Sigmoid colon (tissue), 7 donors: ENCODE measurements at places on chromosomes 13 and 19. TPM values are rescaled to one million over a fixed set of nuclear protein-coding genes. Genes with fewer than 3 reads are reported as not detected.

Gene PCDH17
- total RNA-seq: 5.0 TPM

Gene SMARCA4
- total RNA-seq: 29.6 TPM

Gene ZNF98
- total RNA-seq: 10.0 TPM

Gene S1PR5
- not detected for total RNA-seq

Gene SIGLEC12
- not detected for total RNA-seq

Gene CEACAM20
- total RNA-seq: 0.36 TPM

GRCh38 chr13:45496942-45497341 is 32.2 kb downstream of the COG3 start:
- DNase-seq: no peak

DNA sequence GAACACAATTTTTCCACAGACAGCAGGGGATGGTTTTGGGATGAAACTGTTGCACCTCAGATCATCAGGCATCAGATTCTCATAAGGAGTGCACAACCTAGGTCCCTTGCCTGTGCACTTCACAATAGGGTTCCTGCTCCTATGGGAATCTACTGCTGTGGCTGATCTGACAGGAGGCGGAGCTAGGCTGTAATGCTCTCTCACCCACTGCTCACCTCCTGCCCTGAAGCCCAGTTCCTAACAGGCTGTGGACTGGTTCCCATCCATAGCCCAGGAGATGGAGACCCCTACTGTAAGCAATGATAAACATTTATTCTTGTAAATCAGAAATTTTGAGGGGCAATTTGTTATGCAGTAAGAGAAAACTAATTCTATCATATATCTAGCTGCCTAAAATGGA is 1234.7 kb downstream of the SLITRK1 start:
- no peak for DNase-seq

GRCh38 chr13:103238441-103238840 is 172.2 kb upstream of the SLC10A2 start:
- DNase-seq: no peak

GRCh38 chr13:99027661-99028425 is 50.0 kb upstream of the DOCK9 start:
- no peak for DNase-seq

DNA sequence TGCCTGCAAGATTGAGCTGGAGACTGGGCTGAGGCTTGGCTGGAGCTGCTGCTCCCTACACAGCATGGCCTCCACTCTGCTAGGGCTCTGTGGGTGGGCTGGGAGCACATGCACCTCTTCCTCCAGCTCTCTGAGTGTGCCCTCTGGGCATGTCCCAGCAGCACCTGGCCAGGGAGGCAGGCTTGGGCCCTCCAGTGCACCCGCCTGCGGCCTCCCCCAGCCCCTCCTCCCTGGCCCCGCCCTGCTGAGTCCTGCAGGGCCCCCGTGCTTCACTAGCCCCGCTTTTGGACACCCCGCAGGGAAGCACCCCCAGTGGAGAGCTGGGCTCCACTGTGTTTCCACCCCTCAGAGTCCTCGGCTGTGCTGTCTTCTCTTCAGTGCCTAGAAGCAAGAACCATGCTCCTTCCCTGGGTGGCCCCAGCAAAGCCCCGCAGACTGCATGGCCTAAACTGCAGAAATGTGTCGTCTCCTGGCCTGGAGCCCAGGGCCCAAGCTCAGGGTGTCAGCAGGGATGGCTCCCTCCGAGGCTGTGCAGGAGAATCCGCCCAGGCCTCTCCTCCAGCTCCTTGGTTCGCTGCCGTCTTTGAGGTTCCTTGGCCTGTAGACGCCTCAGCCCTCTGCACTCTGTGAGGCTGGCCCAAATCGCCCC is 5.0 kb upstream of the TEX29 start:
- no peak for DNase-seq

GRCh38 chr13:112969692-112970338 is 801 bp downstream of the MCF2L start:
- peak; percentile 17 for DNase-seq

DNA sequence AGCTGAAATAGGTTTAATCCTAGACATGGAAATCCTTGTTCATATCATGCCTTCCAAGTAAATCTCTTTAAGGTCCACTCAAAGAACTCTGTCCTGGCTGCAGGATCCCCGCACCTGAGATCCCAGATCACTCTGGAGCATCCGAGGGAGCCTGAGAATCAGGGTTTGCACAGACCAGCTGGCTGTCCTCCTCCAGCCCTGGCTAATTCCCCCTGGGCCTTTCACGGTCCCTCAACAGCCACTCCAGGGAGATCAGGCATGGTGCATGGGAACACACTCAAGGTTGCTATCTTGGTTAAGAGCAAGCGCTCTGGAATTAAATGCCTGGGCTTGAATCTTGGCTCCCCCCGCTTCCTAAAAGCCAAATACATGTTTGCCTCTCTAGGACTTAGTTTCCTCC is 130.8 kb downstream of the IRS2 start:
- no peak for DNase-seq

- DNase-seq: no peak
These were observed 98.7 kb downstream of the STARD13 start for GRCh38 chr13:33186861-33187291.

DNA sequence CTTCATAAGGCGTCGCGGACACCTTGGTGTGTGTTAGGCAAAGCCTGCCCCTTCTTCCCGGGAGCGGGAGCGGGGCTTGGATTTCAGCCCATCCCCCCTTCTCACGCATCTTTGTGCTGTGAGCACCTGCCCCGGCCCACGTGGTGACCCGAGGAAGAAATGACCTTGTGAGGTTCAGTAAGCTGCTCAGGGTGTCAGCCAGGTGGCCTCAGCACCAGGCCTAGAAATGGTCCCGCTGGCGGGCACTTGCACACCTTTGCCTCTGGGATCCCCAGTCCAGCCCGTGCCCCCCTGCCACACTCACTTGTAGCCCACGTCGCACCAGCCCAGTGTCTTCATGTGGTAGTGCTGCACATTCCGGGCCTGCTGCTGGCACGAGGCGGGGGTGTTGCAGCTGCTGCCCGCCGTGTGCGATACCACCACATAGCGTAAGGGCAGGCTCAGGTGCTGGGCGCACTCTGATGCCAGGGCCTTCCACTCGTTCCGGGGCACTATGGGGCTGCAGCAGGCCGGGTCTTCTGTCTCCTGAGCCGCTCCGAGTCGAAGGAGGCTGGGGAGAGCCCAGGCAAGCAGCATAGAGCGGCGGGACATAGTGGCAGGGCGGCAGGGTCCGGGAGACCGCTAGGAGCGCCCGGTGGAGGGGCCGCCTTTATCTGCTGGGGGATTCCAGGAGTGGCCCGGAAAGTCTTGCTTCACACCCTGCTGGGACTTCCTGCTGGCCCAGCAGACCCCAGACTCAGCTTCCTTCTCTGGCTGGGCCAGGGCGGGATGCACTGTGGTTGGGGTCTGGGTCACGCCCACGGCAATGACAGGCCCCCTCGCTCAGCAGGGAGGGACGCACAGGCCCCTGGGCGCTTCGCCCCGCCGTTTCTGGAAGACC is at the start of gene PGLYRP1:
Gene PGLYRP1 (minus strand): TSS at position 623 of the 880 bp plus-strand sequence. CDS start 32 bp downstream, at position 591.
- peak; percentile 65 for DNase-seq

GRCh38 chr13:76667551-76667950 is 218.7 kb downstream of the KCTD12 start:
- DNase-seq: no peak

DNA sequence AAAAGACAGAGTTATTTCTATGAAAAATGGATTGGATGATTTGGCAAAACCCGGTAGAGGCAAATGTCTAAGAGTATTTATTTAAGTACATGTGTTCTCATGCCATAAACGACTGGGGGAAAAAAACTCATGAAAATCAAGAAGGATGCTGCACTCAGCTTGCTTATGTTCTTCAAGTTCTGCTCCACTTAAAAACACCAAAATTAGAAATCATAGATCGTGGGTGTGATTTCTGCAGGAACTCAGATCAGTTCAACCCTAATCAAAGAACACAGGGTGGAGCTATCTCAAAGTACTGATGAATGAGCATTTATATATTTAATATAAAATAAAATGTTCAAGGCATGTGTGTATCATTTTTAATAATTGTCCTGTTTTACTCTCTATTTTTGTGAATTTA is 103.8 kb downstream of the FGF14 start:
- DNase-seq: no peak

DNA sequence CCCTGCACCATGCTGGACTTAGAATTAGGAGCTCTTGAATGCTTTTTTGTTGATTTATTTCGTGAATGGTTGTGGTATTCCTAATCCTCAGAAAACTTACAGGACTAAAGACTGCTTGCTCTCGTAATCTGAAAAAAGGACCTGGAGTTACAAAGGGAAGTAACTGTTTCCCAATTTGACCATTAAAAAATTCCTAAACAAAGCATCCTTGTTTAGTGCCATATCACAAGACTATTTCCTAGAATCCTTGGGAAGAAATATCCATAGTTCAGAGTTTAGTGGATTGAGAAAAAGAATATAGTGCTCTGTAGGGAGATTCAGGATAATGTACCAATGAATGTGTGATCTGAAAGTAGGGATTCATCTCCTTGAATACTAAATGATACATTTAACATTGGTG is 186.8 kb downstream of the NDFIP2 start:
- DNase-seq: no peak

- no peak for DNase-seq
These were observed 392.6 kb downstream of the KLF5 start for GRCh38 chr13:73451221-73452029.

DNA sequence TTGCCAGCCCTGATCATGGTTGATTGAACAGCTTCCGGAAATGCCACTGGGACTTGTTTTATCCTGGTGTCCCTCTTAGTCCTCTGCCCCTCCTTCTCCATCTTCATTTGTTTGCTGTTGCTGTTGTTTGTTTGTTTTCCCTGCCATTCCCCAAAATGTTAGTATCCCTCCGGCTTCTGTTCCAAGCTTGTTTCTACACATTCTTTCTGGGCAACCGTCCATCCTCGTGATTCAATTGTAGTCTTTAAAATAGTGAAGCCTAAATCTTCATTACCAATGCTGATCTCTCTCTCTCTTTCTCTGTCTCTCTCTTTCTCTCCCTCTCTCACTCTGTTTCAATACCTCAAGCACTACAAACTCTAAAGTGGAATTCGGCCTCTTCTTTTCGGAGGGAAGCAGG is 649.3 kb upstream of the ARGLU1 start:
- no peak for DNase-seq

DNA sequence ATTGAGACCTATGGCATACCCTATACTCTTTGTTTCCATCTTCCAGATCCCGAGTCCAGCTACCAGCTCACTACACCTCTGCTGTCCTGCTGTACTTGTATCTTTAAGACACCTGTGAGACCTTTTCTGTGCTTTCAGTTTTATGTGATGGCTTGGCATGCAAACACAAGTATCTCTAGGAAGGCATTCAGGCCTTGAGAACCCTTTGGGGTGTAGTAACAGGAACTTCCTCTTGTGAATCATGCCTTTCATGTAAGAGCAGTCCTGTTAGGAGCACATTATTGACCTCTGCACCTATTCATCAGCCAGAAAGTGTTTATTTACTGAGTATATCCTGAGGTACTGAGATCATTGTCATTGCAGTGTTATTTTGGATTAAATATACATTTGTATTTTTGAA is 87.0 kb upstream of the HTR2A start:
- no peak for DNase-seq

DNA sequence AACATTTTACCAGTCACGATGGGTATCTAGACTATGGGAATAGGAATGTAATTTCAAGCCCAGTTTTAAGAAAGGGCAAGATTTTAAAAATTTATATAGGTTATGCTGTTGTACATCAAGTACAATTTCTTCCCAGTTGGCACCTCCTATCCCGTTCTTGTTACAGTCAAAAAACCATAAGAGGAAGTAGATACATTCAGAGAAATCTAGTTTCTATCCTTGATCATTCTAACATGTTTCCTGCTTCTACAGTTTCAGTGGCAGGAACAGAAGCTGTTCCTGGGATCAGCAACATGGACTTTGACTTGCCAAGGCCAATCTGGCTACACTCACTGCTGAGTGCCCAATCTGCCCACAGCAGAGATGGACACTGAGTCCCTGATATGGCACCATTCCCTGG is 14.7 kb upstream of the FPR3 start:
- no peak for DNase-seq

DNA sequence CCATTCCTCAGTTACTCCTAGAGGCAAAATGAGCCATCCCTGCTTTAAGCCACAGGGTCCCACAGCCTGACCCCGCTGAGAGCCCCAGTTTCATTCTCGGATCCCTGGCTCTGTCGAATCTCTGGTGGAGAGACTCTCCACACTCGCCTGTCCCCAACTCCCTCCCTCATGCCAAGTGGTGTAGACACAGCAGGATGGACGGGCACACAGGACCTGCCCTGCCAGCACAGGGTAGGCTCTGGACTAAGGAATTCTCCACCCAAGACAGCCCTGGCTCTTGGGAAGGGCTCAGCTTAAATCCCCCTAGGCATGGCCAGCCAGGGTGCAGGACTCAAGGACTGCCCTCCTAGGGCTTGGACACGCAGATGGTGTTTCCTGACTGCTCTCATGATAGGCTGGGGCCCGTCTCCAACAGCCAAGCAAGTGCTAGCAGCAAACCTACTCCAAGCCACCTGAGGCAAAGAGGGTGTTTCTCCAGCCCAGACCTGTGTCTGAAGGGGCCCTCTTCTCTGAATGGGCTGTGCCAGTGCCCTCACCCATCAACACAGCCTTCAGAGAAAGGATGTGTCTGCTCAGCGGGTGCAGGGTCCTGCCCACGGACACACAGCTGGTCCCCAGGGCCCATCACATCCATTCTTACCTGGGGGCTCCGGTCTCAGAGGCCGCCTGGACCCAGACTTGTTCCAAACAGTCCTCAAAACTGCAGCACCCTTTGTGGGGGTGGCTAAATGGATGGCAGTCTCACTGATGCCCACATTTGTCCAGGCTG is 65.3 kb downstream of the PEPD start:
- DNase-seq: peak; percentile 48

DNA sequence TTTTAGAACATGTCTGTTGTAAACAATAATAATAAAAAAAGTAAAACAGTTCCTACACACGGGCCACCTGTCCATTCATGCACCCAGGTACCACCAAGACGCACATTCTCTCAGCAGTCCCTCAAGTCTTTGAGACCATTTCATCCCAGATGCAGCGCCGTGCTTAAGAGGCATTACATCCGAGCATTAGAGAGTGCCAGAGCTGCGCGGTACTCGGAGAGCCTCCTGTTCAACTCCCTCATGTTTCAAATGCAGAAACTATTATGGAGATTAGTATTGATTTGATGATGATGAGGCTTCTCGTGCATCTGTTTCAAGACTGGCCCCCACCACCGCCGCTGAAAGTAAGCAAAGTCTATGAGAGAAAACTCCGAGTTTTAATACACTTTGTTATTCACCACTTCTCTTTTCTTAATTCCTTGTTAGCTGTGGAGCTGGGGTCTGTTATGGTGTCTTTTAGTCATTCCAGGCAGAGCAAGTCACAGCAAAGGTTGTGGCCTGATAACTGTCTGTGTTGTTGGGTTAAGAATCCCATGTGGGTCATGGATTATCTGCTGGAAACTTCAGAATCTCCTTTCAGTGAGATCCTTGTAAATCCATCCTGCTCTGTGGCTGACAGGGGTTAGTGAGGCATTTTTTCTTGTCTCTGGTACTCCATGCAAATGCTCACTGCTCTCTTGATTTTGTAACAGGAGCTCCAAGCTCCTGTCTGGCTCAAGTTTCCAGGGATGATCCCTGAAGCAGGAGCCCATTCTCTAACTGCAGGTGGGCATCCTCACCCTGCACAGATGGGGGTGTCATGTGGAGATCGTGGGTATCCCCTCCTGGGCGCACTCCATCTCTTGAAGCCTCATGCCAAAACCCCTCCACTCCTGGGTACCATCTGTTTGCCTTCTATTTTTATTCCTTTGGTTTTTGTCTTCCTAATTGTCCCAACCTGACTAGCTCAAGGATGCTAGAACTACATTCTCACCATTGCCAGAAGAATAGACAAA is 74.9 kb upstream of the MTIF3 start:
- DNase-seq: no peak

GRCh38 chr19:13012690-13013608 is 17.7 kb downstream of the NFIX start:
- DNase-seq: peak; percentile 90

GRCh38 chr13:46551410-46552302 is 1.3 kb upstream of the LRCH1 start:
- DNase-seq: peak; percentile 90

GRCh38 chr13:91249861-91250260 is 97.6 kb upstream of the MIR17HG start:
- DNase-seq: no peak
